ENCODE measurements at places on chromosomes 2 and 18.

GRCh38 chr2:242056785-242057184 lies 187.3 kb downstream of the RTP5 start:
- DNase-seq = no peak

GRCh38 chr2:195672674-195673073 lies 15.6 kb downstream of the SLC39A10 start:
- no peak for DNase-seq

GRCh38 chr2:43749583-43749982 lies 24.3 kb upstream of the DYNC2LI1 start:
- no peak for DNase-seq

GRCh38 chr2:150256736-150257135 lies 230.7 kb downstream of the RND3 start:
- DNase-seq = no peak

- DNase-seq = no peak
Observed at GRCh38 chr2:172496160-172496608, 59.7 kb upstream of the PDK1 start.

DNA sequence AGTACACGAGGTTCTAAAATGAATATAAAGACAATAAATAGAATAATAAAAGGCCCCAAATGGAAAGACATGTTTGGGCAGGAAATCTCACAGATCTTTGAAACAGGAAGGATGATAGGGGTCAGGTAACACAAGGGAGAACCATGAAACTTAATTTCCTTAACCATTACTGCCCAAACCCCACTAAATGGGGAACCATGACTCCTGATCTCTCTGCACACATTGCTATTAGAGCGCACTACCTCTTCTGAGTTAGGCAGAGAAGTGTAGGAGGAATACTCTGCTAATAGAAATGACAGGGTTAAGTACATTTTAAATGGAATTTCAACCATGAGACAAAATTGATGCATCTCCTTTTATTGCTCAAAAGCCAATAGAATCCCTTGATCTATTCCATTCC lies 213.7 kb upstream of the SETBP1 start:
- no peak for DNase-seq

GRCh38 chr18:44733069-44733753 lies 52.5 kb downstream of the SETBP1 start:
- DNase-seq = peak; percentile 11

- no peak for DNase-seq
Observed at GRCh38 chr2:24077535-24077877, 1.4 kb upstream of the SF3B6 start.

- DNase-seq = no peak
Observed at GRCh38 chr2:83967854-83968253, 491.2 kb downstream of the SUCLG1 start.

DNA sequence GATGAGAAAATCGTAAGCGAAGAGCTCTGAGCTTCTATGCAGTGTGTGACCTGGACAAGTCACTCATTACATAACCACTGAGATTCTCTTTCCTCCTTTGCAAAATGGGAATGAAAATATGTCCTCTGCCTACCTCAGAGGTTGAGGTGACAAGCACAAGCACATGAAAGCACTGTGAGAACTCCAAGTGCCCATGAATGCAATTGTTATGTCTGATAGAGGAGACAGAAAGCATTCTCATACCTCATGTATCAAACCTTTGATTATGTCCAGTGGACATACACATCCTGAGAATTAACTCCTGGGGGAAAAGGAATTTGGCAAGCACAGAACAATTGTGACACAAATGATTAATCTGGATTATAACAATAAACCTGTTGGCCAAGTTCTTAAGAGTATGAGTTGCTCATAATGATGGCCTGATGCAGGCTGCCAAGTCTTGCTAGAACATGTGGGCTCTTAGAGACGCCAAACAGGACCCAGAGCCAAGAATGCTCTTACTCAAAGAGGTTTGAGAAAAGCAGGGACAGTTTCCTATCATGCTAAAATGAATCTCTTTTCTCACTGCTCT lies 8.5 kb upstream of the RMDN2 start:
- DNase-seq = no peak

- DNase-seq = no peak
Observed at GRCh38 chr18:22988208-22988607, 55.1 kb downstream of the RBBP8 start.

- no peak for DNase-seq
Observed at GRCh38 chr2:64284751-64285150, 140.5 kb upstream of the PELI1 start.

- DNase-seq = no peak
Observed at GRCh38 chr2:29278966-29279365, 163.8 kb downstream of the CLIP4 start.

GRCh38 chr2:171390941-171391516 lies 42.8 kb downstream of the METTL8 start:
- DNase-seq = no peak

DNA sequence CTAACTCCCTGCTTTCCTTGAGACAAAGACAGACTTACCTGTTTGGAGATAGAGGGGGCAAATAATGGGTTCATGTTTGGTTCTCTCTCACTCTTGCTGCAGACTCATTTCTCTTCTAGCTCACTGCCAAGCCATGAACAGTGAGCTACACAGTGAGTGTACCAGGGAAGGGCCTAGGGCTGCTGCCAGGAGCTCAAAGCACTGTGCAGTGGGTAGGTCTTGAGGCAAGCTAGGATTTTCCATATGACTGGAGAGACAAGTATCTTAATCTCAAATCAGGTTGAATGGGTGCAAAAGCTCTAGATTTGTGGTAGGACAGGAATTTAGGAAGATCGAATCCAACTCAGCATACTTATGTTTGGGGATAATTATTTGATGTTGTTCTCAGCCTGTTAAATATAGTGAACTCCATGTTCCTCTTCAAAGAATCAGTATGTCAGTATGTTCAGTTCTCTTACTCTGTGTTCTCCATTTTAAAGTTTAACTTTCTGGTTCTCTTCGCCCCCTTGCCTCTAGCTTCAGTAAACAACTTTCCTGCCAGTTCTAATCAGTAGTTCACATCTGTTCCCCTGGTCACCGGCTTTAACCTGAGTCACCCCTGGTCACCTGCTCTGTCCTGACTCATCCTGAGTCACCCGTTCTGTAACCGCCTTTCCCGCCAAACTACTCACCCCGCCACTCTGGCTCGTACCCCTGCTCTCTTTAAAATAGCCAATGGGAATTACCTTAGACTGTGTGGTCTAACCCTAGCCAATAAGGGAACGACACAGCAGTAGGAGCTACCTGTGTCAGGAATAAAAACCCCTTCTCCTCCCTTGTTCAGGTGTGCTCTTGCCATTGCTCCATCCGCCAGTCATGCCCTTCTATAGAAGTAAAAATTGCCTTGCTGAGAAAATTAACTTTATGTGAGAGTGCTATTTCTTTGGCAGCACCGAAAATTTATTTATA lies 21.9 kb downstream of the SLC25A52 start:
- no peak for DNase-seq

GRCh38 chr2:42954227-42954962 lies 162.0 kb upstream of the HAAO start:
- no peak for DNase-seq

DNA sequence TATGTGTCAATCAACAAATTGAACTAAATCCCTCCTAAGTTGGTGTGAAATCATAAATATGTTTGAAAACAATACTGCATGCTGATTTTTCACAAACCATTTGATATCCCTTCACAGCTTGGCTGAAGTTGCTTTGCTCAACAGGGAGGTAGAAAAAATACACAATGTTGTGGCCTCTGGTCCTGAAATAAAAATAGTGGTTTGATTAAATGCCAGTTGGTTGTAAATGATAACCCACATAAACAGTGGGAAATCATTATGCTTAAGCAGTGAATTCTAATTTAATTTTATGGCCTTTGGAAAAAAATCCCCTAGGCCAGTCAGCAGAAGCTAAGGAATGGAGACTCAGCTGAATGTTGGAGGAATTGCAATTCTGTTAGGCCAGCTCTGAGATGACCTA lies 359.4 kb upstream of the CWC22 start:
- DNase-seq = no peak

DNA sequence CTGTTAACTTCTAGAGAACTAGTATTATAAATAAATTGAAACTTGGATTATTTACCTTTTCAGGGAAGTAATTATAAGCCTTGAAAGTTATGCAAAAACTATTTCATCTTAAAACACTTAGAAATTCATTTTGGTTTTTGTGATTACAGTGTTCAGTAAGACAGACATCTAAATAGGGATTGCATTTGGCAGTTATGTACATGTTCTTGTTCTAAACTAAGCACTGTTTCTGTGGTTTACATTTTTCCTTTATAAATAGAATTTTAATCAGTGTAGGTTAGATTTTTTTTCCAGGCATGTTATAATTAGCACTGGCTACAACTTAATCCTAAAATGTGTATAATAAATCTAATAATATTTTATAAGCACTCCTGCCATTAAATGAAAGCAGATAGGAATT lies 35.0 kb downstream of the LCLAT1 start:
- DNase-seq = no peak

- no peak for DNase-seq
Observed at GRCh38 chr2:18585526-18585925, 3.8 kb downstream of the NT5C1B start.

- peak; percentile 72 for DNase-seq
Observed at GRCh38 chr2:135052042-135052876, at the start of gene RAB3GAP1. TSS of gene RAB3GAP1 (plus strand) at chr2:135052292. CDS start at chr2:135052308, 16 bp downstream.

DNA sequence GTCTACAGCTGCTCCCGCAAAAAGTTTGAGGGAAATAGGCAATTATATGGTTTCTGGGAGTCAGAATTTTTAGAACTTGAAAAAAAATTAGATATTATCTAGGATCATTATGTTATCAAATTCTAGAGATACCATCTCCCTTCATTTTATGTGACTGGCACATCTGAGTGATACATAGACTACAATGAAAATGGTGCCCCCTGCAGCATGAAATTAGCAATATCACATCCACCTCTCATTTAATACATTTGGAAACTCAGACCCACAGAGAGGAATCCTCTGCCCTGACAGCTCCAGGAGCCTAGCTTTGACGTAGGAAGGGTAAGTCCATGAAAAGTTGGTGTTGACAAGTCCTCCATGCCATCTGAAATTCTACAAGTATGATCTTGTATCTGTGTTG lies 381.6 kb downstream of the SUCLG1 start:
- peak; percentile 41 for DNase-seq

GRCh38 chr2:217099561-217099960 lies 239.7 kb upstream of the TNP1 start:
- peak; percentile 33 for DNase-seq

Measured in NCI-H460 (cell line).